Right renal cortex interstitium (tissue), 3 donors: ENCODE measurements at places on chromosomes 1 and 21. TPM values are rescaled to one million over a fixed set of nuclear protein-coding genes. Genes with fewer than 3 reads are reported as not detected.
A peak's percentile ranks its signal among the peaks of the same experiment; 100 is the strongest.

NAV1 gene
- polyA plus RNA-seq: 18.3 TPM

SERPINC1 gene
- polyA plus RNA-seq: 0.52 TPM

ELAVL4 gene
- 3.4 TPM for polyA plus RNA-seq

ADGRB2 gene
- polyA plus RNA-seq: 10.6 TPM

PATJ gene
- polyA plus RNA-seq: 42.9 TPM

S1PR1 gene
- polyA plus RNA-seq: 24.6 TPM

MNDA gene
- 4.1 TPM for polyA plus RNA-seq

LMOD1 gene
- polyA plus RNA-seq: 4.3 TPM

EFNA3 gene
- 4.8 TPM for polyA plus RNA-seq

NBPF4 gene
- polyA plus RNA-seq: not detected

B3GALT2 gene
- 23.1 TPM for polyA plus RNA-seq

ADAM30 gene
- polyA plus RNA-seq: not detected

SKI gene
- 45.3 TPM for polyA plus RNA-seq

GJC2 gene
- polyA plus RNA-seq: 0.71 TPM

SRSF11 gene
- polyA plus RNA-seq: 341 TPM

- DNase-seq: no peak
Measured at GRCh38 chr1:245512980-245513578, 358.3 kb downstream of the KIF26B start.

DNA sequence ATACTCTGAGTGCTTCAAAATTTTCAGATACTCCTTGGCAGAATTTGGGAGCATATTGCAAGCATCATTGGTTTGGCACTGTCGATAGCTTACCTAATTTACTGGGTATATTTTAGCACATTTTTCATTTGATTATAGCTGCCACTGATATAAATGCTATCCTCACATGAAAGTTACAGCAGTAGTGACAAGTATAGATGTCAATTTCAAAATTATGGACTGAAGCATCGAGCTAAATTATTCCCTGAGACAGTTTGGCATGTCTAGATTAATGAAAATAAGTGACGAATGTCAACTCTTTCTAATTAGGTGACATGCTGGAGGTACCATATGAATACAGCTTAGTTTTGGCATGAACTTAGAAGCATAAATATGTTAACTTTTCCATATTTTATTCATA, 83.1 kb downstream of the LRRC7 start:
- DNase-seq: no peak

GRCh38 chr1:197171531-197171930, 25.1 kb upstream of the ASPM start:
- DNase-seq: no peak

- no peak for DNase-seq
Measured at GRCh38 chr1:41518471-41518870, 34.0 kb upstream of the EDN2 start.

DNA sequence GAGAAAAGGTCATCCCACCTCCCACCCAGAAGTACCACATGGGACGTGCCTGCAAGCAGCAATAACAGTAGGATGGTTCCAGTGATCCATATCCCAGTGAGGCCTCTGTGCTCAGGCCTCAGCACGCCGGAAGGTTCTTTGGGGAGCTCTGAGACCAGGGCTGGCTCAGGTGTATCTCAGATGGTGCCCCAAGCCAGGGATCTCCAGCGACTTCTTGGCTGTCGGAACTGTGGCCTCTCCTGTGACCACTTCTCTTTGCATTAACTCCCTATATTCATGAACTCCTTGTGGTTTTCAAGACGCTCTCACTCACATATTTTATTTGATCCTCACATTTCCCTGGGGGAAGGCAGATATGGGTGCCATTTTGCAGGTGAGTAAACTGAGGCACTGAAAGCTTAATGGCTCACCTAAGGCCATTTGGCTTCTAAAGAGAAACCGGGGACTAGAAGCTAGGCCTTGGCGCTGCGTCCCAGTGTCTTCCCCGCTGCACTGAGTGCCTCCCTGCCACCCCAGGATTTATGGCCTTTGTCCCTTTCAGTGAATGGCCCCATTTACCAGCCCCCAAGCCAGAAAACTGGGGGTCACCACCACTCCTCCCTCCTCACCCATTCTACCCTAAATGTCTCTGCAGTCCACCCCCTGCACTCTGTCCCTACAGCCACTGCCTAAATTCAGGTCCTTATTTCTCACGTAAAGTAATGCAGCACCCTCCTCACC, 101.9 kb downstream of the CCDC185 start:
- no peak for DNase-seq

DNA sequence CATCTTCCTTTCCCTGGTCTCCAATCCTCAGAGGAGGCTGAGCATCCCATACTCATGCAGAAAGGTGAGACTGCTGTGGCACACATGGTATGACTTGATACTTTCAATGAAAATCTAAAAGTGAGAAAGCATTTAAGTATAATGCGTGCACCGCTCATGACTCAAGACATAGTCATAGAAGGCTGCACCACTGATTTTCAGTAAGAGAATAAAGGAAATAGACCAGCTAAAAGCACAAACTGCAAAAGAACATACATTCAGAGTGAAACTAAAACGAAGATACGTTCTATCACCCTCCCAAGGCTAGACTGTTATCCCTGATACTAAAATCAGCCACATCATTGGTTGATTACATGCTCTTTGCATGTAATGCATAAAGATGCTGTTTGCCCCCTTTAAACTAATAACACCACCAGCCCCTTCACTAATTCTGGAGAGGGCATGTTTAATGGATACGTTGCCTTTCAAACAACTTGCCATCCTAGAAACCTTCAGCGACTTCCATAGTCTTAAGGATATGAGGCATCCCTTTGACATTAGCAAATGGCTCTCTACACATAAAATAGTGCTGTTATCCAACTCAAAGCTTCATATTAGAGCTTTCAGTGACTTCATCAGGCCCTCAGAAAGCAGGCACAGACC, 2.1 kb downstream of the PLD5 start:
- no peak for DNase-seq

- no peak for DNase-seq
Measured at GRCh38 chr1:23577056-23578004, 18.0 kb upstream of the ID3 start.

DNA sequence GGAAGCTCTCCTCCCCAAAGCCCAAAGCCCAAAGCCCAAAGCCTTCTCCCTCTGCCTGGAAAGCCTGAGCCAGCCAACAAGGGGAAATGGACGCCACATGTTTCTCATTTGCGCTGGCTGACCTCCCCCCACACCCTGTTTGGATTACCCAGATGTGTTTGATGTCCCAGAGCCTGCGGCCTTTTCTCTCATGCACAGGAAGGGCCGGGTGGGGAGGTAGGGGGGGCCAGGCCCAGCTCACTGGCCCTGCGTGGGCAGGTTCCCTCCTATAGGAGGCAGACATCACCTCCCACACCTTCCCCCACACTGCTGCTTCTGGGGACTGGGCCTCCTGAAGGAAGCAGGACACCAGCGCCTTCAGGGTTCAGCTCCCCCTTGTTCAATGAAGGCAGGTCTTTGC, 116.3 kb downstream of the NAV1 start:
- no peak for DNase-seq

DNA sequence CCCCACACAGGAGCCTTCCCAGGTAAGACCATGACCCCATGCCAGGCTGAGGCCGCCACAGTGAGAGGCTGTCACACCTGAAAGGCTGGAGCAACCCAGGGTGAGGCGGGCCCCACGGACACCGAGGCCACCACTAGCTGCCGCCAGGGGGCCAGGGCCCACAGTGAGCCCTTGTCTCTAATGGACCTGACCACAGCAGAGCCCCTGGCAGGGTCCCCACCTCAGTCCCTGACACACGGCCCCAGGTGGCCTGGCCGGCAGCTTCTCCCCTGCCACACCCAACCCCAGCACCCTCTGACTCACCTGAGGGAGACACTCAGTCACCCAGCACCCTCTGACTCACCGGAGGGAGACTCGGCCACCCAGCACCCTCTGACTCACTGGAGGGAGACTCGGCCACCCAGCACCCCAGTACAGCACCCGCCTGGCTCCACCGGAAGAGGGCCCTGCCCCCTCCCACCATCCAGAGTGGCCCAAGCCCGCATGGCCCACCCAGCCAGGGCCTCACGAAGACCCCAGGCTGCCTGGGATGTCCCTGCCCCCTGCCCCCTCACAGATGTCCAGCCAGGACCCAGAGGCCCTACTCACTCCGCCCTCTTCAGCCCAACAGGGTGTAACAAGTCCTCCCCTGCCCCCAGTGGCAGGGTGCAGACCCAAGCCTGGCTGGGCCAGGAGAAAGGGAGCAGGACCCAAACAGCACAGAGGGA, 4.4 kb downstream of the DVL1 start:
- DNase-seq: no peak

GRCh38 chr1:109269212-109269980, 13.5 kb downstream of the PSRC1 start:
- no peak for DNase-seq

DNA sequence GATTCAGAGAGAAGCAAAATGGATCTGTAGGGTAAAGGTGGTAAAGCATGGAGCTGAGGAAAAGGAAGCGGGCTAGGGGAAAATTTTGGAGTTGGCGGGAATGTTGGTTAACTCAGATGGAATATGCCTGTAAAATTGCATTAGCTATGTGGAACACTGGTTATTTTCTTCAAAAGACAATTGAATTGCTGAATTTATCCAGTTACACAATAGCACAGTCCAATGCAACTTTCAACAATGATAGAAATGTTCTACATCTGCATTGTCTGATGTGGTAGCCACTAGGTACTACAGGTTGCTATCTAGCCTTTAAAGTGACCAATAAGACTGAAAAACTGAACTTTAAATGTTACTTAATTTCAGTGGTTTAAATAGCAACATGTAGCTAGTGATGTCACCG, 315.2 kb downstream of the ASTN1 start:
- no peak for DNase-seq

- no peak for DNase-seq
Measured at GRCh38 chr1:46288485-46289133, 14.8 kb downstream of the LRRC41 start.

DNA sequence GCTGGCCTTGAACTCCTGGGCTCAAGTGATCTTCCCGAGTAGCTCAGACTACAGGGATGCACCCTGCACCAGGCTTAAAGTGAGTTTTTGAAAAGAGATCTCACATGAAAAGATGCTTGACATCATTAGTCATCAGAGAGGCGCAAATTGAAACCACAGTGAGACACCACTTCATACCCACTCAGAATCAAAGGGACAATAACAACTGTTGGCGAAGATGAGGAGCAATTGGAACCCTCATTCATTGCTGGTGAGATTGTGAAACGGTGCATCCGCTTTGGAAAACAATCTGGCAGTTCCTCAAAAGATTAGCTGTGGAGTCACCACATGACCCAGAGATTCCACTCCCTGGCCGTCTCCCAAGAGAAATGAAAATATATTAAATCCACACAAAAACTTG, 122.3 kb downstream of the PGBD5 start:
- DNase-seq: no peak

DNA sequence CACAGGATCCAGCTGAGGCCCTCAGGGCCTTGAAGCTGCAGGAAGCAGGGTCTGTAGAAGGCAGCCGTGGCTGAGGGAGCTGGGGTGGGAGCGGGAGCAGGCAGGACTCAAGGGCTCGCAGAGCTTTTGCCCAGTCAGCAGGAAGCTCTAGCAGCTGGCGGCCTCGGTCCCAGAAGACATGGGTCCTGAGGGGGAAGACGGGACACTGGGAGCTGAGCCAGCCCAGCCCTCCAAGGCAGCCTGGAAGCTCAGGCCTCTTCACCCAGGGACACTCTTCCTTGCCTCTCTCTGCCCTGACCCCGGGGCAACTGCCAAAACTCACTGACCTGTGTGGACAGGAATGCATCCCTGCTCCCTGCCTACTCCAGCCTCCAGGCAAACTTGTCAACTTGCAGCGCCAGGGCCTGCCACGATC, 8.9 kb downstream of the ADGRB2 start:
- DNase-seq: no peak

DNA sequence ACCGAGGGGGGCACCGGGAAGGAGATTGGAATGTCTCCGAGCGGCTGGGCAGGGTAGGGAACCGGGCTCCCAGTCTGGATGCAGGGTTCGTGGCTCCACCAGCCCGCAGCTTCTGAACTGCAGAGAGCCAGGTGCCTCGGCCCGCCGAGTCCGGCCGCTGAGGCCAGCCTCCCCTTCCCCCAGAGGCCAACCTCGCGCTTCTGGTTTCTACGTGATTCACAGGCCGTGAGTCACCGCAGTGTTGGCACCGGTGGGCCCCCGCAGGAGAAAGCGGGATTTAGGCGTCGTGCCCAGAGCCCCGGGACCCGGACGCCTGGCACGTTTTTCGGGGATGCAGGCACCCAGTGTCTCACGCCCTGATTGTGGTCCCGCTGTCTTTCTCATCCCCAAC, 458 bp downstream of the CRABP2 start:
- no peak for DNase-seq

DNA sequence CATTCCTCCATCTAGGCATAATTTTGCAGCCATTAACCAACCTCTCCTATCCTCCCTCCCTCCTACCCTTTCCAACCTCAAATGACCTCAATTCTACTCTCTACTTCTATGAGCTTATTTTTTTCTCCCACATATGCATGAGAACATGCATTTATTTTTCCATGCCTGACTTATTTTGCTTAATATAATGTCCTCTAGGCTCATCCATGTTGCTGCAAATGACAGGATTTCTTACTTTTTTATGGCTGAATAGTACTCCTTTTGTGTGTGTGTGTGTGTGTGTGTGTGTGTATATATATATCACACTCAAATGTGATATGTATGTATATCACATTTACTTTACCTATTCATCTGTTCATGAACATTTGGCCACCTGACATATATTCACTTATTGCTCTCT, 339.4 kb downstream of the SIPA1L2 start:
- DNase-seq: no peak

GRCh38 chr1:82013702-82014101, 213.0 kb downstream of the ADGRL2 start:
- no peak for DNase-seq

GRCh38 chr1:53121319-53122172, 20.9 kb downstream of the SLC1A7 start:
- DNase-seq: no peak

DNA sequence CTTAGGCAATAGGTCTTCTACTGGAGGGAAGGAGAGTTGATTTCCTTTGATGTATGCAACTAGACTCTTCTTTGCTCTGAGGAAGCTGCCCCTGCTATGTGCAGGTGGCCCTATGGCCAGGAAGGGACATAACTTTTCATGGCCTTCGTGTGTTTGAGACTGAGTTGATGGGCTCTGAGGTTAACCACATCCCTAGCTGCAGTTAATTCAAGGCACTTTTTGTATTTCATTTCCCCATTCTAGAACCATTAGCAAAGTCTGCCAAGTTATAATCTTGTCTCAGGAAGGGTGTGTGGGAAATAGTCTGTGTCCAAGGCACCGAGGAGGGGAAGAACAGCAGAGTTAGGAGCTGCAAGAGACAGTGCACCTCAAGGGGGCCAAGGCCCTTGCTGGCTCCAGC, 2.5 kb downstream of the FCRL4 start:
- DNase-seq: no peak

- DNase-seq: no peak
Measured at GRCh38 chr21:36478941-36479340, 981 bp downstream of the CLDN14 start.

GRCh38 chr1:154141240-154141639, 13.6 kb downstream of the NUP210L start:
- no peak for DNase-seq

GRCh38 chr1:153869486-153869885, 53.3 kb downstream of the GATAD2B start:
- DNase-seq: no peak

- DNase-seq: no peak
Measured at GRCh38 chr1:158112994-158113758, 67.5 kb upstream of the CD1D start.

GRCh38 chr1:96722161-96722922, 758 bp downstream of the PTBP2 start:
- DNase-seq: peak; percentile 50

GRCh38 chr1:14413819-14414490, 184.5 kb upstream of the KAZN start:
- DNase-seq: no peak

GRCh38 chr1:167943541-167943940, 6.7 kb upstream of the MPC2 start:
- DNase-seq: no peak
